ENCODE measurements at places on chromosomes 1 and 21.

GRCh38 chr1:210117681-210118170, 114.9 kb upstream of the SERTAD4 start:
- no peak for DNase-seq

- no peak for DNase-seq
Measured at GRCh38 chr1:84973498-84974334, 23.2 kb downstream of the MCOLN2 start.

GRCh38 chr1:84692391-84692790, 2.1 kb upstream of the SSX2IP start:
- DNase-seq: no peak

DNA sequence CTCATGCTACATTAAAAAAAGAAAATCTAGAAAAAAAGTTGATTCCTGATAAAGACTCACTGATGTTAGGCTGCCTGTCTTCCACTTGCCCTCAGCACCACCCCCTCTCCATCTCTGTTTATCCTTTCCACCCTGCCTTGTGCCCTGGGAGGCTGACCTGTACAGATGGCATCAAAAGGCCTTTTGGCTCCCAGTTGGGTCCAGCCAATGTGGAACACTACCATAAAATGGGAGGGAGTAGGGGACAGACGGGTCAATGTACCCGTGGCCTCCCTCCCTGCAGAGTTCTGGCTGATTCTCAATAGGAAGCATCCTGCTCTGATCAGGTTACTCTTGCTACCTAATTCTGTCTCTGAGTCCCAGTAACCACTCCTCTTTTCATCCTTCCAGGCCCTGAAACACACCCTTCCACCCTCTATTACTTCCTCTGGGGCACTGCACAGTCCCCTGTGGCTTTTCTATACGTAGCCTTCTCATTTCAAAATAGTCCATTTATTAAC, 300.0 kb downstream of the HHIPL2 start:
- no peak for DNase-seq

DNA sequence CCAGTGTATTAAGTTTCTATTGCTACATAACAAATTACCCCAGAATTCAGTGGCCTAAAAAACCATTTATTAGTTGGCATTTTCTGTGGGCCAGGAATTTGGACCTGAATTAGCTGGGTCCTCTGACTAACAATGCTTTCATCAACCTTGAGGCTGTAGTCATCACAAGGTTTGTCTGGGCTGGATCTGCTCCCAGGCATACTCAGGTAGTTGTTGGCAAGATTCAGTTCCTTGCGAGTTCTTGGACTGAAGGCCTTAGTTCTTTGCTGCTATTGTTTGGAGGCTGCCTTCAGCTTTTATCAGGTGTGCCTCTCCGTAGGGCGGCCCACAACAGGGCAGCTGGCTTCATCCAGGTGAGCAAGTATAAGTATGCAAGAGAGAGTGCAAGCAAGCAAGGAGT, 31.4 kb upstream of the DEPDC1 start:
- no peak for DNase-seq

GRCh38 chr1:24094554-24094953, 17.4 kb downstream of the MYOM3 start:
- DNase-seq: no peak

DNA sequence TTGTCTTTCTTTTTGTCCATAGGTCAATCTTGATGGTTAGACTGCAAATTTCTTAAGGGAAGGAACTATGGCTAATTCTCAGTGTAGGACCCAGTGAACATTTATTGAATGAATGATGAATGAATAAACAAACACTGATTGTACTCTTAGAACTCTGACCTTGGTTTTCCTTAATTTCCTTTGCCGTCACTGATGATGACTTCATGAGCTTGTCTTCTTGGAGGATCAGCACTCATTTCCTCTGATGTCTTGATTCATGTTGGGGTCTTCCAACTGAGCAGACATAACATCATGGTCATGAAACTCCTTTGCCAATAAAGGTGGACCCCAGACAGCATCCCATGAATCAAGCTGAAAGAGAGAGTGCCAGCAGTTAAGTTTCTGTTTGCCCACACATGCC, 96.3 kb downstream of the PLPP3 start:
- DNase-seq: no peak

GRCh38 chr1:248372394-248372793, 3.2 kb upstream of the OR2T6 start:
- no peak for DNase-seq

- no peak for DNase-seq
Measured at GRCh38 chr1:56921479-56921878, 44.3 kb downstream of the C8B start.

GRCh38 chr1:221206076-221206475, 326.8 kb downstream of the HLX start:
- no peak for DNase-seq

- DNase-seq: no peak
Measured at GRCh38 chr1:31517301-31517700, 59.0 kb upstream of the TINAGL1 start.

- DNase-seq: no peak
Measured at GRCh38 chr1:11456965-11457364, 22.0 kb upstream of the DISP3 start.

DNA sequence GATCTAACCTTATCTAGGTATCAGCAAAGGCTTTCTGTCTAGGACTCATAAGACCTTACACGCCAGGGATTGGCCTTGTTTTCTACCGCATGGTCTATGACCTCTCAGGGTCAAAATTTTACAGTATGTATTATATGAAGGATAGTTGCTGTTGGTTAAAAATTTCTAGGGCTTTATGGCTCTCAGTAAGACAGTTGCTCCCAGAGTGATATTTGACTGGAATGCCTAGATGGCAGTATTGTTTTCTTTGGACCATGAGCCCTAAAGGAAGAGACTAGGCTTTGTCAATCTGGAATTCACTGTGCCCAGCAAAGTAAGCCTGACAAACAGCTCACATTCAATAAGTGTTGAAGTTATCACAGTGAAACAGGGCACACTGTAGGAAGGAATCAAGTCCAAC, 37.6 kb downstream of the C1orf87 start:
- no peak for DNase-seq

DNA sequence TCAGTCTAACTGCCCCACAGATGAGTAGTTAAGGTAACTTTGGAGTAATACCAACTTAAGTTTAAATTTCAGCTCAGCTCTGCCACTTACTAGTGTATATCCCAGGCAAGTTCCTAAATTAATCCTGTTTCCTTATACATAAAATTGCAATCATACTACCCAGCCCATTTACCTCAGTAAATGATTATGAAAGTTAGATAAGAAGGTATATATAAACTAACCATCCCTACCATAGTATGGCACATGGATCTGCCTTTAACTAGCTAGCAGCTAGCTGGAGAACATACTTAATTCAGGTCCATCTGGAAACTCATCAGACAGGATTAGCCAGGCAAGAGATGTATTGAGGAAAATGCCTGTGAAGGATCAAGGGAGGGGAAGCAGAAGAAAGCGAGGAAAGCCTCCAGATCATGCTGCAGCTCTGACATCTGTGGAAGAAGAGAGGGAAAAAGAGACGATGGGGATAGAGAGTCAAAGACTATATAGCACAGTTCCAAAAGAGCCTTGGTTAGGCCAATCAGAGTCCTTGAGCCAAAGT, 8.0 kb upstream of the JAK1 start:
- no peak for DNase-seq

DNA sequence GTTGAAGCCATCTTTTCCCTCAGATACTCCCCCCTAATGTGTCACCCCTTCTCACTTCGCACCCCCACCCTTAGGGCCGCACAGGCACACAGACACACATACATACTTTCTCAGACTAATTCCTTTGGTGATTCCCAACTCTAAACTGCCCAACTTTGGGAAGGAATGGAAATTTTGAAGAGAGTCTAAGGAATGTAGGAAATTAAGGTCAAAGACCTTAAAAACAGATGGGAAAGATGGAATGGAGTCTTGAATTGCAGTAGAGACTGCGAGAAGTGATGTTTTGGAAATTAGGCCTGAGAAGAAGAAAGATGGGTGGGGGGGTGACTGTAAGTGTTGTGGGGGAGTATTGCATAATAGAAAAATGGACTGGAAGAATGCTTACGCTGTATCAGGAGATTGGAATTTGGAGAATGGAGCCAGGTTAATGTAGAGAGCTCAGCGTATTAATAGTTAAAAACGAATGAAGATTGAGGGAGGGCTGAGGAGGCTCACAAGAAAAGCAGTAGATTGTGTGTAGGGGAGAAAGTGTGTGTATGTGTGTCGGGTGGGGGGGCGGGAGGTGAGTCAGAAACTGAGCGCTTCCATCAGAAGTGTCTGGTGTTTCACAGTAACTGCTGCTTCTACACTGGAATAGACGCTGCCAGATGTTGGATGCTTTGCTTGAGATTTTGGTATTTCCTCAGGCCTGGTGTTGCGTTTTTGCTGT, 1.7 kb downstream of the PIP5K1A start:
- DNase-seq: peak; percentile 85

DNA sequence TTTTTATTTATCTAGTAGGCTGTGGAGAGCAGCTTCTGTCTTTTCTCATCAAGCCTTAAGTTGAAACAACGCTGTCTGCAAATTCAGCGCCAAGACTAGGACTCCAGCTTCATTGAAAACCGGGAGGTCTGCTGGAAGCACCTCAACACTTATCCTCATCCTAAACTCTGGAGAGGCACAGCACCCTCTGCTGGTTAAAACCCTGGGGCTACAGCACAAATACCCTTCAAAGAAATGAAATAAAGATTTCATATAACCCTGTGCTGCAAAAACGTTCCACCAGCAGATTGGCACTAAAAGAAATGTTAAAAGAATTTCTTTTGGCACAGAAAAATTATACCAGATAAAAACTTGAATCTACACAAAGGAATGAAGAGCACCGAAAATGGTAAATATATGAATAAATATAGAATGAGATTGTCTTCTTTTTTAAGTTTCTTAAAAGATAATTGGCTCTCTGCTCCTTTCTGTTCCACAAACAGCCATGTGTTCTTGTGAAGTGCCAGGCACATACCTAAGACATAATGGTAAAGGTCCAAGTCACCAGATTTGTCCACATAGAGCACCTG, 227.7 kb upstream of the SAMSN1 start:
- no peak for DNase-seq

- DNase-seq: no peak
Measured at GRCh38 chr1:152164517-152165136, 5.6 kb upstream of the RPTN start.

DNA sequence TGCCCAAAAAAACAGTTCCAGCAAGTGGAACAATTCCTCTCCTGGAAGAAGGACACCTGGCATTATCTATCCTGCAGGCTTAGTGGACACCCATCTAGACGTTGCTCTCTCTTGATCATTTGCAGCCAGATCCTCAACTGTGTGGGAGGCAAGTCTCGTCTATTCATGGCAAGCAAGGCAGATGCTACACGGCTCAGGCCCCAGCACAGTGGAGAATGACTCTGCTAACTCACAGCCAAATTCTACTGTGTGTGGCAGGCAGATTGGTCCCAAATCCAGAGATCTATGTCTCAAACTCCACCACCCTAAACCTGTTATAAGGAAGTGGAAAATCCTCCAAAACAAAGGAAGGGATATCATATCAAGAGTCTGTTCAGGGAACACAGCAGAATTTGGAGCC, 7.0 kb downstream of the TNNT2 start:
- DNase-seq: no peak

- no peak for DNase-seq
Measured at GRCh38 chr21:32279377-32279680, 480 bp upstream of the MIS18A start.

DNA sequence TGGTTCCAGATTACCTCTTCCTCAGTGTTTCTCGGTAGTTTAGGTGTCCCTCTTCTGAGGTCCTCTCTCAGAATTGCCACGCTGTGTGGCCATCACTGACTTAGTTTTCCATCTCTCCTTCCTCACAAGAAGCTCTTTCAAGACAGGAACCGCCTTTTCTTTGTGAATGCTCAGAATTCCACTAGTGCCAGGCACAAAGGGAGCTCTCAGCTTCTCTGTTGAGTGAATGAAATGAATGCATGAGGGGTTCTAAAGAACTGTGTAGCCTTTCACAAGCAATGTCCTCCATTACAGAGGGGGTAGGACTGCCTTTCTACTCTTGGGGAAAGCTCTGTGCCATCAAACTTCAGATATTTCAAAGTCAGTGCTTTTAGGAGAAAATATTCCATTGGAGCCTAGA, 546.8 kb downstream of the RWDD3 start:
- DNase-seq: no peak

DNA sequence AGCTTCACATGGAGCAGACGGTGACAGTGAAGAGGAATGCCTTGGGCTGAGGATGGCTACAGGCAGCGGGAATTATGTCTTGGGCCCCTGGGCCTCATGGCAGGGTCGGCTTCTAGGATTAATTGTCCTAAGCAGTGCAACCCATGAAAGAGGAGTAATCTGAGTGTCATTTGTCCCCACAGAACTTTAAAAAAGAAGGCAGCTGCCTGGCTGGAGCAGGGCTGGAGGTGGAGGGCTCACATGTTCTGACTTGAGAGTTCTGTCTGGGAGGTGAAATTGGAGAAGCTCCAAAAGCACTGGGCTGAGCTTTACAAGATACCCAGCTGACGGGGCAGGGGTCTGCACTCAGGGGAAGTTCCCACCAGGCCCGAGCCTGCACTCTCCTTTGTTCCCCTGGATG, 22.6 kb downstream of the CACNA1S start:
- no peak for DNase-seq

DNA sequence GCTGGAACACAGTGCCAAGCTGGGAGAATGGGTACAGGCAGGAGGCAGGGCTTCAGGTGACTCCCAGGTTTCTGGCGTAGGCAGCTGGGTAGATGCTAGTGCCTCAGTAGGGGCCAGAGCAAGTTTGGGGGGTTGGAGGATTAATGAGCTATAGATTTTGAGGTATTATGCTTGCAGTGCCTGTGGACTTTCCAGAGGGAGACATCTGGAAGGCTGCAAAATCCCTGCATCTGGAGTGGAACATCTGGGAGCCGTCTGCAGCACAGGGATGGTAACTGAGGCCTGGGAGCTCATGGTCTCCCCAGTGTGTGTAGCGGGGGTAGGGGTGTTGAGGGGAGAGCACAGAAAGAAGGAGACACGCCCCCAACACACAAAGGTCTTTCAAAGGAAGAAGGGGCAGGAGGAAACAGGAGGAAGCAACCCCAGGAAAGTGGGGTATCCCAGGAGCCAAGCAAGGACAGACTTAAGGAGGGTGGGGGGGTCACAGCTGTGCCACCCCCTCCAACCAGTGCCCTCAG, 2.2 kb upstream of the PDZK1IP1 start:
- DNase-seq: no peak

DNA sequence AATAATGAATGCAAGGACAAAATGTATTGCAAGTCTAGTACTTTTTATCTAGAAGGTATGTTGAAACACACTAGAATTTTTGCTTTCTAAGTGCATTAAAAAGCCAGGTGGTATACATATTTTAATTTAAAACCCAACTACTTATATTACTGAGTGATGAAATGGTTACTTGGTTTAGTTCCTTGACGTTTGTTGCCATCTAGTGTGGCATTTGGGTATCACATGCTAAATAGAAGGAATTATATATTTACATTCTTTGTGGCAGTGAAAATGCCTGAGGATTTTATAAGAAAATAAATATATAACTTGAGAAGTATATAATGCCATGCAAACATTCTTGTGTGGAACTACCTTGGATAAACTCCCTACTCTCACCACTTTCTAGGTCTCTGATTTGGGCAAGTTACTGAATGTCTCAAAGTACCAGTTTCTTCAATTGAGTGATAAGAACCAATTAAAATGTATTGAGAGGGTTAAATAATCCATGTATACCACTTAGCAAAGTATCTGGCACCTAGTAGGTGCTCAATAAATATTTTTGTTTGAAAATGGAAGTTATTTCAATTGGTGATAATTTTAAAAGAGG, 69.6 kb downstream of the SDCCAG8 start:
- peak; percentile 39 for DNase-seq

GRCh38 chr1:110433803-110434202, 17.1 kb upstream of the PROK1 start:
- DNase-seq: no peak
